ENCODE measurements at places on chromosomes 13 and 19.

DNA sequence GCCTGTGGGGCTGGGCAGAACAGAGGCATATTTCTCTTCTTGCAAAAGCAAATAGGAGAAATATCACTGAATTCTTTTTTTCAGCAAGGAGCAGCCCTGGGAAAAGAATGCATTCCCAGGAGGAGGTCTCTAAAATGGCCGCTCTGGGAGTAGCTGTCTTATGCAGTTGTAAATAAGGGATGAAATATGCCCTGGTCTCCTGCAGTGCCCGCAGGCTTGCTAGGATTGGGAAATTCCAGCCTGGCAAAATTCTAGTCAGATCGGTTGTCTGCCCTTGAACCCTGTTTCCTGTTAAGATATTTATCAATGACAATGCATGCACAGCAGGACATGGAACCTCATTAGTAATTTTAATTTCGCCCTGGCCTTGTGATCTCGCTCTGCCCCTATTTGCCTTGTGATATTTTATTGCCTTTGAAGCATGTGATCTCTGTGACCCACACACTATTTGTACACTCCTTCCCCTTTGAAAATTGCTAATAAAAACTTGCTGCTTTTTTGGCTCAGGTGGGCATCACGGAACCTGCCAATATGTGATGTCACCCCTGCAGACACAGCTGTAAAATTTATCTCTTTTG is 1993.2 kb downstream of the PCDH9 start:
- no peak for DNase-seq

DNA sequence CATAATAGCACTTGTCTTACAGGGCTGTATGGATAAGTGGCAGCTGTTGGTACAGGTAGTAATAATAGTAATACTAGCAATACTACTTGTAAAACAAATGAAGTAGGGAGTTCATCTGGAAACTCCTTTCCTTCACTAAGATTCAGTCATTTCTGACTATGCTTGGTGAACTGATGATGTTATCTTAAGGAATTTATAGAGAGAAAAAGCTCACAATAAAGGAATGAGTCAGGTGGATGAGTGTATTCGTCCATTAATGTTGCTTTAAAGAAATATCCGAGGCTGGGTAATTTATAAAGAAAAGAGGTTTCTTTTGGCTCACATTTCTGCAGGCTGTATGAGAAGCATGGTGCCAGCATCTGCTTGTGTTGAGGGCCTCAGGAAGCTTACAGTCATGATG is 477.3 kb downstream of the KLF12 start:
- no peak for DNase-seq

DNA sequence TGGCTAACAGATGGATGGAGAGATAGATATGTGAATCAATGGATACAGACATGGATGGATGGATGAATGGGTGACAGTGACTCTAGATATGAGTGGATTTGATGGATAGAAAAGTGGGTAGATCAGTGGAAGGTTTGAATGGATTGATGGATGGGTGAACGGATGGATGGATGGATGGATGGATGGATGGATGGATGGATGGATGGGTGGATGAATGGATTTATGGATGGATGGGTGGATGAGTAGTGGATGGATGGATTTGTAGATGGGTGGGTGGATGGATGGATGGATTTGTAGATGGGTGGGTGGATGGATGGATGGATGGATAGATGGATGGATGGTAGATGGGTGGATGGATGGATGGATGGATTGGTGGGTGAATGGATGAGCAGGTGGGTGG is 6.8 kb downstream of the CELF5 start:
- DNase-seq = no peak

DNA sequence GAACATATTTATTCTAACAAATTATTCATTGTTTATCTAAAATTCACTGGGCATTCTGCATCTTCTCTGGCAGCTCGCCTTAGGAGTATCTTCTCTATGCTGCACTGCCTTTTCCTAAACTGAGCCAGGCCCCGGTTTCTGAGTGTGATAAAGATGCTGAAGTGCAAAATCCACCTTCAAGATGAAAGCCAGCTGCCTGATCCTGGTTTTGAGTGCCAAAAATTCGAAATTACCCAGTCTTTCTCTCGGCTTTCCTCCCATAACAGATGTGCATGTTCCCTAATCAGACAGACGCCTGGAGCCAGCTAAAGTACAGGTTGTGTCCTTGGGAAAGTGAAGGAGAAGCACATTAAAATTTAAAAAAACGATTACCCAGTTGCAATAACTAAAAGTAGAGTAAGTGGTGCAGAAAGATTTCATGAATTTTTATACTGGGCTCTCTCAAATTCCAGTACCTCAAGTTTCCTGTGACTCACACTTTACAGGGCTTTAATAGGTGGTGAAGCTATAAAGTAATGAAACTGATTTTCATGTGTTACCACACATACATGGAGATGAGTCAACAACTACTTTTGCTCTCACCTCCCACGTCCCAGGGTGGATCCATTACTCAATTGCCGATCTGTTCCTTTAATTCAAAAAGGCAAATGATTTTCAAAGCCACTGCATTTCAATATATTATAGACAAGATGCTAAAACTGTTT is 65.0 kb upstream of the GTF2F2 start:
- DNase-seq = peak; percentile 70

- DNase-seq = no peak
Observed at GRCh38 chr13:32976912-32977311, 39.3 kb upstream of the KL start.

DNA sequence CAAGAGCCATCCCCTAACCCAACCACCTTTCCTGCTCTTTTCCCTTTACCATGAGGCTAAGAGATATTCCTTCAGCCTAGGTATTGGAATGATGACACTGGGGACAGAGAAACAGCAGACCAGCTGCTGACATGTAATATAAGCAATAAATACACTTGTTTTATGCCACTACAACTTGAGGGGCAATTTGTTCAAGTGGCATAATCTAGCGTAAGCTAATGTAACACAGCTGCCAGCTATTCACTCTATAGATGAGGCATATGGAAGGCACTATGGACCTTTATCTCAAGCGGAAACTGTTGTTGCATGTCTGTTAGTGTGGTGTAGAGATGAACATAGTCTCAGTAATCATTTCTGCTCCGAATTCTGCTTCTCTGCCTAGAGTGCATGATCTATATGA is 111.1 kb downstream of the STARD13 start:
- no peak for DNase-seq

- DNase-seq = no peak
Observed at GRCh38 chr19:46492841-46493235, 2.8 kb downstream of the PNMA8B start.

GRCh38 chr13:82070416-82070815 is 1729.5 kb upstream of the SPRY2 start:
- DNase-seq = no peak

Data from HCT116 (cell line).